Right lung (tissue), 10 donors: ENCODE measurements at places on chromosomes 2 and 18. TPM values are rescaled to one million over a fixed set of nuclear protein-coding genes. Genes with fewer than 3 reads are reported as not detected.

DNA sequence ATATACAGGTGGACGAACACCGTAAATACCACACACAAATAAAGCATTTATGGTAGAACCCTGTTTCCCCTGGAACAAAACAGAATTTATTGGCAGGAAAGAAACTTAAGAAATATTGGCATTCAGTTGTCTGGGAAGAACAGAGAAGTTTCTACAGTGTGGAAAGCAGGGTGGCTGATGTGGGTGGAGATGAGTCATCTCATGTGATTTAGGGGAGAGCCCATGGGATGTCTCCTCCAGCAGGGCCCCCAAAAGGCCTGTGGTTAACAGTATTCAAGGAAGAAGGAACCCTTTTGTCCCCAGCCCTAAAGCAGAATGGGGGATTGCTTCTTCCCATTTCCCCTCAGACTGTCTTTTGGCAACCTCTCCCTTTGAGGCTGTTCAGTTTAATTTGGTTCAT is 24.2 kb downstream of the SIX3 start:
- no peak for DNase-seq

The PRSS56 gene
- not detected for polyA plus RNA-seq

The UGT1A8 gene
- polyA plus RNA-seq = not detected

The SNED1 gene
- 40.8 TPM for polyA plus RNA-seq

DNA sequence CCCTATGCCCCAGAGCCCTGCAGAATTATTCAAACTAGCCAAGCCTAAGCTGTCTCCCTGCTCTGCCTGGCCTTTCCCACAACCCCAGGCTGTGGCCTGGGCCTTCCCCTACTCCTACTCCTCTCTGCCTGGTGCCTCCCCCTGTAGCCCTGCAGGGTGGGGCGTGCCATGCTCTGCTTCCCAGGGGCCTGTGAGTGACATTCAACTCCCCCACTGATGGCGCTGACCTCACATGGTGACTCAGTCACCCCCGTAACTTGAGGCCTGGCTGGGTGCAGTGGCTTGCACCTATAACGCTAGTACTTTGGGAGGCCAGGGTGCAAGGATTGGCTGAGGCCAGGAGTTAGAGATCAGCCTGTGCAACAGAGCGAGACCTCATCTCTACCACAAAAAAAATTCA is 60.6 kb downstream of the KIF1A start:
- DNase-seq = no peak

The KDM3A gene
- polyA plus RNA-seq = 98.5 TPM

- DNase-seq = peak; percentile 77
Observed at GRCh38 chr18:79496978-79497637, 101.4 kb downstream of the NFATC1 start.

The AGXT gene
- 0.23 TPM for polyA plus RNA-seq

The GKN2 gene
- 1.9 TPM for polyA plus RNA-seq

The CHRNG gene
- 5.1 TPM for polyA plus RNA-seq

DNA sequence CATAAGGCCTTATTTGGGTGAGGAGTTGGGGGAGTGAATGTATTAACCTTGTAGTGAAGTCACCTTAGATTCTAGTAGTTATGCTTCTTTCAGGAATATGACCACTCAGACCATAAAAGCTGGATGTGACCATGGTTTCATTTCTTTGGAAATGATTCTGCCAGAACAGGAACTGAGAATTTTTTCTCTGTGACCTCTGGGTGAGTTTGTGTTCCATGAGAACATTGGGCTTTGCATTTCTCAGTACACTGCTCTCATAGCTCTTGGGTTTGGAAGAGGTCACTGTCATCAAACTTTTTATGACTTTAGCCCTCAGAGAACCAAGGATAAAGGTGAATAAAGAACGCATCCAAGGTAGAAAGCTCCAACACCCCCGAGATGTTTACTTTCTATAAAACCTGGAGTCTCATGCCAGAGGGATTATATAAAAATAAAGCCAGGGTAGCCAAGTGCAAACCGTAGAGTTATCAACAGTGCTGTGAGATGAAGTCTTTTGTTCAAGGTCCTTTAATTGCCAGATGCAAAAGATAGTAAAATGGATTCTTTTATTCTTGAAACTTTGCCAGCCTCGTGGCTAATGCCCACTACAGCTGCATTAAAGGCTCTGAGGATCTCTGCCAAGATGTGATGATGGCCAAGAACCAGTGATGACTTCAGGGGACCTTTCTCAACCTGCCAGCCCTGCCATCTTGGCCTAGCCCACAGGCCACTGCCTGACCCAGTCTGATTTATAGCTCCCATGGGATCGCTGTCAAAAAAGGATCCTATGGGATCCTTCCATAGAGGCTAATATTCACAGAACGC is 27.8 kb upstream of the MAT2A start:
- no peak for DNase-seq

The LIMS2 gene
- polyA plus RNA-seq = 19.1 TPM

The MOGAT1 gene
- polyA plus RNA-seq = not detected

The OTX1 gene
- polyA plus RNA-seq = 0.04 TPM

DNA sequence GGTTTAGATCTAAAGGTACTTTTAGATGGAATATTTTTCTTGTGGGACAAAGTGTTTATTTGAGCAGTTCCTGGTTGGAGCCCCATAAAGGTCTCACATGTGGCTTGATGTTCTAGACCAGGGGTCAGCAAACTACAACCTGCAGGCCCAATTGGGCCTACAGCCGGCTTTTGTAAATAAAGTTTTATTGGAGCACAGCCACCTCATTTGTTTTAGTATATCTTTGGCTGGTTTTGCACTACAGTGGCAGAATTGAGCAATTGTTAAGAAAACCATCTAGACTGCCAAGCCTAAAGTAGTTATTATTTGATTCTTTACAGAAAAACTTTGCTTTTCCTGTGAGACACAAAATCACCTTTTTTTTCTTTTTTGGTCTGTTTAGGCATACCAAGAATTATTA is 41.6 kb downstream of the NDC80 start:
- no peak for DNase-seq

The LOXL3 gene
- 9.9 TPM for polyA plus RNA-seq

The BUB1 gene
- 46.1 TPM for polyA plus RNA-seq

The ALPG gene
- polyA plus RNA-seq = 0.05 TPM

DNA sequence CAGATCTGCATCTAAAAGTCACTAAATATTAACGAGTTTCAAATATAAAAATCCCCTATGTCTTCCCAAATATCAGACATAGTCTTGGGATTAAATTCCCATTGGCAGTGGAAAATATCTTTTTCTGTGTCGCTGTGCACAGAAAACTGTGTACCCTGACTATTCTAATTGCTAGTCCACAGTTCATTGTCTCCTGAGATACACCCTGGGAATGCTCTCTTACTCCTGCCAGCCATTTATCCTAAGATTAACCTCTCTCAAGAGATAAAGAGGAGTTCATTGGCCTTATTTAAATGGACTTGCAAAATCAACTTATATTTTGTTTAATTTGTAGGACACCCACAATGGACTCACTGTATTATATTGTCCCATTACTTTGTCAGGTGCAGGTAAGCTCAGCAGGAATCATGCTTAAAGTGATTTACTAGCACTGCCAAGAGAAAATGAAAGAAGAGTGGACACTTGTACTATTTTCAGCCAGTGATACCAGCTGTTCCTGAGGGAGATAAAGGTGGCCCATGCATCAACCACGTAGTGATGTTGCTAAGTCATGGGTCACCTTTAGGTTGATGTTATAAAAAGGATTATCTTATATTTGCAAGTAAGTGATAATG is 553.8 kb downstream of the PIK3C3 start:
- no peak for DNase-seq

The ARHGAP25 gene
- polyA plus RNA-seq = 8.9 TPM

GRCh38 chr2:154267983-154268382 is 396.3 kb downstream of the GALNT13 start:
- no peak for DNase-seq

DNA sequence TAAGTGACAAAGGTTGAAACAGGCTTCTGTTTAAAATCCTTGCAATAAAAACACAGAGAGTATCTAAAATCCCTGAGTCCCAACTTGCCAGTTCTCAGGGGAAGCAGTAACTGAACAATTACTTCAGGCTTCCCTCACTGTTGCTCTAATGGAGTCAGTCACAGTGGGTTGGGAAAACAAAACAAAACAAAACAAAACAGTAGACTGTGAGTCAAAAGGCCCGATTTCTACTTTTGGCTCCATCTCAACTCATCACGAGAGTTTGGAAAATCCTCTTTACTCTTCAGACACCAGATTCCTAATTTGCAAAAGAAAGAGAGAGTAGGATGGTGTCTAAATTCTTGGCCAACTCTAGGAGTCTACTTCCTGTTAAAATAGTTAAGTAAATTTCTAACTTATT is 1.1 kb downstream of the FSHR start:
- no peak for DNase-seq

The FSIP2 gene
- polyA plus RNA-seq = 2.0 TPM

The FOXI3 gene
- not detected for polyA plus RNA-seq

- DNase-seq = peak; percentile 6
Observed at GRCh38 chr18:71689416-71690160, 854.6 kb downstream of the CBLN2 start.

- DNase-seq = no peak
Observed at GRCh38 chr18:26868968-26869586, 3.6 kb upstream of the AQP4 start.

DNA sequence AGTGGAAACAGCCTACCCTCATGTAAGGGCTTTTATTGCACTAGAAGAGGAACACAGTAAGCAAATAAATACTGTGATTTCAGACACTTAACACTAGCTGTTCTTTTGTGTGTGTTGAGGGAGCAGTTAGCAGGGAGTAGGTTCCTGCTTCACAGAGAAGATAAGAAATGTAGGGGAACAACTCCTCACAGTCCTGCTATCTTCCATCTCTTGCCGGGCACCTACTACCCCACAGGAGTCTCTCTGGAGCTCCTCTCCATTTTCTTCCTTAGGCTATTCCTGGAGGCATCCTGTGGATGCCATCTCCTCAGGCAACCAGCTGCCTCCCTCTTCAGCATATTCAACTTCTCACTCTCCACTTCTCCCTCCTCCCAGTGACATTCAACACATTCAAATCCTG is 145.0 kb downstream of the SRBD1 start:
- DNase-seq = no peak

GRCh38 chr2:32997705-32998104 is 51.0 kb downstream of the LTBP1 start:
- DNase-seq = no peak

- no peak for DNase-seq
Observed at GRCh38 chr2:84115173-84115857, 343.8 kb downstream of the SUCLG1 start.

- DNase-seq = no peak
Observed at GRCh38 chr2:9258501-9258900, 51.9 kb downstream of the ASAP2 start.

- DNase-seq = no peak
Observed at GRCh38 chr18:35592298-35592697, 10.8 kb downstream of the GALNT1 start.

The HTR2B gene
- polyA plus RNA-seq = 0.46 TPM

GRCh38 chr2:58558881-58559280 is 317.8 kb upstream of the FANCL start:
- DNase-seq = no peak

GRCh38 chr2:129915303-129915840 is 64.1 kb upstream of the RAB6C start:
- no peak for DNase-seq

The IMPA2 gene
- 74.9 TPM for polyA plus RNA-seq

The CPO gene
- polyA plus RNA-seq = 0.57 TPM

DNA sequence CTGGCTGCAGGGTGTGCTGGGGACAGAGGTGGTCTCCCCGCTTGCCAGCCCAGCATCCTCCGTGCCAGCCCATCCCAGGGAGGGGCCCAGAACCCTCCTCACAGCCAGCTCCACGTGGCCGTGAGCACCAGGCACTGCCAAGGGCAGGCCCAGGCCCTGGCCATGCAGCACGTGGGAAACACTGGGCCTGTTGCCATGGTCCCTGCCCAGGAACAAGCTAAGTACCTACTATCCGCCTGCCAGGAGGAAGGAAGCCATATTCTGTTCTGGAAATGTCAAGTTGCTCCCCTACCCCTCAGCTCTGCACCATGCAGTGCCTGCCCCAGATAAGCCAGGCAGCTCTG is 250.6 kb downstream of the CYP26B1 start:
- DNase-seq = no peak

- DNase-seq = peak; percentile 15
Observed at GRCh38 chr2:97911206-97911921, 84.4 kb downstream of the TMEM131 start.

GRCh38 chr2:241892299-241893137 is 23.0 kb downstream of the RTP5 start:
- DNase-seq = no peak

DNA sequence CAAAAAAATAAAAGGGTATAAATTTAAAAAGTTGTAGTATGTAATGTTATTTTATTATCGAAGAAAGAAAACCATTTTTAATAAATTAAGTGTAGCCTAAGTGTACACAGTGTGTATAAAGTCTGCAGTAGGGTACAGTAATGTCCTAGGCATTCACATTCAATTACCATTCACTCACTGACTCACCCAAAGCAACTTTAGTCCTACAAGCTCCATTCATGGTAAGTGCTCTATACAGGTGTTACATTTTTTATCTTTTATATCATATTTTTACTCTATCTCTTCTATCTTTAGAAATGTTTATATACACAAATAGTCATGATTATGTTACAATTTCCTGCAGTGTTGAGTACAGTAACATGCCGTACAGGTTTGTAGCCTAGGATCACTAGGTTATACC is 59.5 kb downstream of the RABL2A start:
- DNase-seq = no peak

GRCh38 chr18:55607773-55608172 is 19.8 kb upstream of the TCF4 start:
- DNase-seq = no peak

DNA sequence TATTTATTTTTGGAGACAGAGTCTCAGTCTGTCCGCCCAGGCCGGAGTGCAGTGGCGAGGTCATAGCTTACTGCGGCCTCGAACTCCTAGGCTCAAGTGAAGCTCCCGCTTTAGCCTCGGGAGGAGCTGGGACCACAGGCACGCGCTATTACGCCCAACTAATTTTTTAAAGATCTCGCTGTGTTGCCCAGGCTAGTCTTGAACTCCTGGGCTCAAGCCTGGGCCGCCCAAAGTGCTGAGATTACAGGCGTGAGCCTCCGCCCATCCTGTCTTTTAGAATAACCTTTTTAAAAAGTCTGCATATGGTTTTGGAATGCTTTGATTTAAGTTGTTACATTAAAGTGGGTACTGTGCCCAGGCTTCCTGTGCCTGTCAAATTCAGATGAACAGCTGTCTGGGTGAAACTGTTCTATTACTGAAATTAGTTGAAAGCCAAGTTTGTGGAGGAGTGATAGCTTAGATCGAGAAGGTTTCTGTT is 944 bp downstream of the RAB3GAP1 start:
- DNase-seq = no peak

- no peak for DNase-seq
Observed at GRCh38 chr2:37912056-37912455, 13.0 kb upstream of the RMDN2 start.

GRCh38 chr2:37500031-37500430 is 155.6 kb downstream of the QPCT start:
- DNase-seq = no peak

GRCh38 chr2:235780401-235780800 is 286.6 kb downstream of the AGAP1 start:
- no peak for DNase-seq
